Putamen (tissue), 1 donor: ENCODE measurements at places on chromosomes 1 and 21.
A peak's percentile ranks its signal among the peaks of the same experiment; 100 is the strongest.

DNA sequence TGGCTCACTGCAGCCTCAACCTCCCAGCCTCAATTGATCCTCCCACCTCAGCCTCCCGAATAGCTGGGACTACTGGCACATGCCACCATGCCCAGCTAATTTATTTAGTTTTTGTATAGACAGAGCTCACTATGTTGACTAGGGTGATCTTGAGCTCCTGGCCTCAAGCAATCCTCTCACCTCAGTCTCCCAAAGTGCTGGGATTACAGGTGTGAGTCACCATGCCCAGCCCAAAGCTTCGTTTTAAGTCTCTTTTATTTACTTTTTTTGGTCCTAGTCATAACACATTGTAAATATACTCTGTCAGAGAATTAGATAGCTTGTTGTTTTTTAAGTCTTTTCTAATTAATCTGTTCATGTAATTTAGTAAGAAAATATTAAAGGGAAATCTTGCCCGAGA is 42.8 kb downstream of the KCNK1 start:
- DNase-seq, result no peak

DNA sequence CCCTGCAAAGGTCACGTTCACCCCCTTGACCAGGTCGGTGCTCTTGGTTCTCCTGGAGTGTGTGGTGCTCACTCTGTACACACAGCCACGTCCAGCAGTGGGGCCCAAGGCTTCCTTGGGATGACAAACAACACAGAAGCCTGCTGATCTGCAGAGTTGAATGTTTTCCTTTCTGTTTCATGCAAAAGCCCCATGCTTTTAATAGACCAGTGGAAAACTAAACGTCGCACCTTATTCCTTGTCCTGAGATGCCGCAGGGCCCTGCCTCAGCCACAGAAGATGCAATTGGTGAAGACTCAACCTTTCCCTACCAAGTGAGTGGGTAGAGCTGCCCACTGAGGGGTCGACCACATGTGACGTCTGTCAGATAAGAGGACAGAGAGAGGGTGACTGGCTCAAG is 5.8 kb upstream of the PDPN start:
- DNase-seq, result no peak

DNA sequence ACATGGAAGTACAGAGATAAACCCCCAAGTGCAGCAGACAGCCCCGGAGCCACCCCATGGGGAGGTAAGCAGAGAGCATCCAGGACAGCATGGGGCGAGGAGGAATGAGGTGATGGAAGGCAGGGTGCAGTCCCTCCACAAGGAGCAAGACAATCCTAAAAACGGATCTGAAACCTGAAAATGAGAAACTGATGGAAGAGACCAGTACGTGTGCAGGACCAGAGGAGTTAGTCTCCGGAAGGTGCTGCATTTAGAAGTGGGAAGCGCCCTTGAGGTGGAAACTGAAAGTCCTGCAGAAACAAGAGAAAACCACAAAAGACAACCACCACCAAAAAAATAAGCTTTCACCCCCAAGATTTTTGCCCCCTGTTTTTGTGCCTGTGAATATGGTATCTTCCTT is 17.4 kb upstream of the DDOST start:
- DNase-seq, result peak; percentile 26

- no peak for DNase-seq
Observed at GRCh38 chr21:36347278-36347961, 27.4 kb downstream of the MORC3 start.

- no peak for DNase-seq
Observed at GRCh38 chr1:92085727-92086126, 5.6 kb downstream of the BTBD8 start.

- DNase-seq, result no peak
Observed at GRCh38 chr21:14993115-14993514, 71.7 kb downstream of the NRIP1 start.

DNA sequence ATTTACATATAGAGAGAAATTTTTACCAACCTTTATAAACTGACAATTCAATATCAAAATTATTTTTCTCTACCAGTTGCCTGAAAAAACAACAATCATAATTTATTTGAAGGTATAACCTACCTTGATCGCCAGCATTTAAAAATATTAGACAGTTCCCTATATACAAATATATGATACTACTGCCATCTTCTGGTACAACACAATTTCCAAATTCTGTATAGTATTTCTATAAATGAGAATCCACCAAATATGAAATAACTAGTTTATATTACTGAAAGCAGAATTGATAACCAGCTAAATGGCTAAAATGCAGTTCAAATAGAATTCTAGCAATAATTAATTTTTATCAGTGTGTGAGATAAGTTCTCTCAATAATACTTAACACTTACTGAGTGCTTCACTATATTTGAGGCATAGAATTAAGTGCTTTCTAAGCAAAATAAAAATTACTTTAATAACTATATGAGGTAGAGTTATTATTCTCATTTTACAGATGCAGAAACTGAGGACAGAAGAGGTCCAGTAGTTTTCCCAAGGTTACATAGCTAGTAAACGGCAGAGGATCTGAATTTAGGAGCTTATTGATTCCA is 75.6 kb downstream of the PIGK start:
- DNase-seq, result no peak

DNA sequence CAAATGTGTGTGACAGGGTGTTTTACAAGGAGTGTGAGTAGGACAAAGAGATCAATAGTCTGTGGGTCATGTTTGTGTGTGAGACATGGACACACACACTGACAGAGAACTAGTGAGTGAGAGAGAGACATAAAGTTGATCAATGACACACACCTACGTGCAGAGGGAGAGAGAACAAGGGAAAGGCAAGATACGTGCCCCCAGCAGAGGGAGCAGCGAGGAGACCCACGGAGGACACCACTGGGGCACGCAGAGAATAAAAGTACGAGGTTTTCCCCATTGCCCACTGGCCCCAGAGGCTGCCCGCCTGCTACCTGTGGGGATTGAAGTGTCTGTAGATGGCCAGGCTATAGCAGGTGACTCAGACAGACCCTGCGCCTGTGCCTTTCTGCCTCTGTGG is 130.2 kb upstream of the CSF3R start:
- DNase-seq, result no peak

DNA sequence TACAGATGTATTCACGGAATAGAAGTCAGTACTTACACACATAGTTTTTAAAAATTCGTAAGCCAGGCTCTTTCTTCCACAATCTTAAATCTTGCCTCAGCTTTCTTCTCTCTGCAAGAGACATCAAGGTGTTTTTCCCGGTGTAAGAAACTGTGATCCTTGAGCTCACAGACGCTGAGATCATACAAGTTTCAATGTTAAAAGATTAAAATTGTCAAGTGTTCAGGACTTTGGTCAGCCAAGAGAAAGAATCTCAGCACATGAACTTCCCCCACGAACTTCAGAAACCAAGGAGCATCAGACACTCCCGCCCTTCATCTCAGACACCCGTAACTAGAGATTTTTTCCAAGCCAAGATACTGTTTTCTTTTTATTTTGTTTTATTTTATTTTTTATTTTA is 6.2 kb downstream of the UTS2 start:
- DNase-seq, result no peak

DNA sequence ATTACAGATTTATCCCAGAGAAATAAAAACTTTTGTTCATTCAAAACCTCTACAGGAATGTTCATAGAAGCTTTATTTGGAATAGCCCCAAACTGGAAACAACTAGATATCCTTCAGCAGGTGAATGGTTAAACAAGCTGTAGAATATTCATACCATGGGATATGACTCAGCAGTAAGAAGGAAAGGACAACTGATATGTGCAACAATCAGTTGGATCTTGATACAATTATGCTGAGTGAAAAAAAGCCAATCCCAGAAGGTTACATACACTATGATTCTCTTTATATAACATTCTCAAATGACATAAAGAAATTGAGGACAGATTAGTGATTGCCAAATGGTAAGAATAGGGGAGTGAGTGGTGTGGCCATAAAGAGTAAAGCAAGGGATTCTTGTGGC is 376.7 kb downstream of the S1PR1 start:
- no peak for DNase-seq

DNA sequence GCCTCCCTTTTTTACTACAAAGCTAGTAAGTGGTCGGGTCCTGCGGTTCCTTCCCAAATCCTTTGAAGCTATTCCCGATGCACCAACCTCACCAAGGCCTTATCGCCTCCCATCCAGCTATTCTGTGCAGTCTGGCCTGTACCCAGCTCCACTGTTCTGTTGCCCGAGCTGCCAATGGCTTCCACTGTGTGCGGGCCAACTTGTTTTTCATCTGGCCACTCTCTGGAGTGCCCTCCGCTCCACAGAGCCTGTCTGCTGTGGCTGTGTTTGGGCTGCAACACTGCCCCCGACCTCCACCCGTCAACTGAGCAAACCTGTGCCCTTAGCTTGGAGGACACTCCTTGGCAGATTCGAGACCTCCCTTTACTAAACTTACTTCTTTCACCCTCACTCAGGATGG is 125.0 kb downstream of the KIAA0319L start:
- DNase-seq, result peak; percentile 32

DNA sequence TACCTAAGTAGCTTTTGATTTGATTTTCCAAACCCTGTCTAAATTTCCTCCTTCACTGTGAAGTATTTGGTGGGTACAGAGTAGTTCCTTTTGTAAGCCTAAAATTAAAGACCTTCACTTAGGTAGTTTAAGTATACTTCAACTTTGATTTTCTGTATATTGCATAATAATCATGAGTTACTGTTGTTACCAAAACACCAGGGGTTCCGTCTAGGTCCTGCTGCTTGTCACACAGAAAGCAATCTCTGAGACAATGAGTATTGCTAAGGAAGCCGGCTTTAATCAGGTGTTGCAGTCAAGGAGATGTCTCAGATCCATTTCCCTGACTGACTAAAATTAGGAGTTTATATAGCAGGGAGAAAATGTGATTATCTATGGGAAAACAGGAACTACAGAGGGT is 15.3 kb downstream of the RPS6KC1 start:
- no peak for DNase-seq

DNA sequence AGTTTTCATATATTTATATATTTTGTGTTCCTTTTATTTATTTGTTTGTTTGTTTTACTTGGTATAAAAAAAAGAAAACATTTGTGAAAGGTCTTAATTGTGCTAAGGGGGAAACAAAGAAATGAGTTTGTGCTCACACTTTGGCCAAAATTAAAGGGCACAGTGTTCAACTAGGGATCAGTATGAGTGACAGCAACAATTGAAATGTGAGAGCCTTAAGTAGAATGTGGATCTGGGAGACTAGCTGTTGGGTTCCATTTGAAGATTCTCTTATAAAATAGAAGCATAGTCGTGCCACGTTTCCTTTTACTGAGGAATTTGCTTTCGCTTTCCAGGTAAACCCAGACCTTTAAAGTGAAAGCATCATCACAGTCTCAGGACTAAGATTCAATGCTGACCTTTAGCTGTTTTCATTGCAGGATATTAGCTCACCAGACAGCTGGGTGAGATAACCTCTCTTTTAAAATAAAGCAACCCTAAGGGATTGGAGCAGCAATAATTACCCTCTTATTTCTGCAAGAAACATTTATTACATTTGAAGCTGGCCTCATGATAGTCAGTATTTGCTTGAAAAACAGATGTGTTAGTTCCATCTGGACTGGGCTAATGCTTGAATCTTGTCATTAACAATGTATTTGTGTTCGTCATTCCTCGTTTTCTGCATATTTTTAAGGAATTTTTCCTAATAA is 37.1 kb upstream of the CD55 start:
- DNase-seq, result no peak

DNA sequence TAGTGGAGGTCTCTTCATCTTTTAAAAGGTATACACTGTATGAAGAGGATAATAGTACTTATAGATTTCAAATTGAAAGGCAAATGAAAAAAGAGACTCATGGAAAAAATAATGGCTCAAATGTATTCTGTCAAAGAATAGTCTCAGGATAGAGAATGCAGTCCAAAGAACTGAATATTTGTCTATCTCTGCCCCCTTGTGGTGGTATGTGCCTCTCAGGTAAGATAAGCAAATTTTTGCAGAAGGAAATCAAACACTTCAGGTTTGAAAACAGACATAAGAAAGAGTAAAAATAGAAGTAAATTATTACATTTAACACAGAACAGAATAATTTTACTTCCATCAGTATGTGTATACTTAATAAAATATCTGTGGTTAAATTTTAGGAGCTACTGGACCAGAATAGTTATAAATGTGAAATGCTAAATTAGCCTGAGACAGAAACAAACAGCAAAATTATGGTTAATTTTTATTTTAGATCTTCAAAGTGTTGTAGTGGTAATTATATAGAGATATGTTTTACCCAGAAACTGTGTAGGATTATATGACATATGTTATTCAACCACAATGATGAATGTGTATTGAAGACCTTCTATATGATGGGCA is 164.4 kb upstream of the PALMD start:
- peak; percentile 59 for DNase-seq

- DNase-seq, result no peak
Observed at GRCh38 chr1:8239039-8239305, 78.9 kb upstream of the SLC45A1 start.

DNA sequence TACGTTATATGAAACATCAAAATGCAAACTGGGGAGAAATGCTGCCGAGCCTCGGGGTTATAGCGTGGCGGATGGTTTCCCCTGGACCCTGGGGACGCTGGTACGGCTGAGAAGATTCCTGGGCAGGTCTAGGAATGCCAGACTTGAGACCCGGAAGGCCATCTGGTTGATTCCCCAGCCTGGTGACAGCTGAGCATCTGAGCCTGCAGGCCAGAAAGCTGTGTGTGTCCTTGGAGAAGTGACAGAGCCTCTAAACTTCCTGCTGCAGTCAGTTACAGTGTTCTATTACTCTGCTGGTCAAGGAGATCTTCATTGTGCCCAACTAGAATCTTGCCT is 2.3 kb downstream of the VASH2 start:
- DNase-seq, result no peak

- no peak for DNase-seq
Observed at GRCh38 chr1:180425952-180426351, 76.4 kb downstream of the ACBD6 start.
